ENCODE measurements at places on chromosomes 1 and 21.

GRCh38 chr1:234533975-234534876 is 55.2 kb upstream of the TARBP1 start:
- peak; percentile 99 for DNase-seq

GRCh38 chr21:45226540-45227326 is 61.0 kb downstream of the POFUT2 start:
- DNase-seq = no peak

- no peak for DNase-seq
Measured at GRCh38 chr1:5780324-5780716, 211.9 kb downstream of the NPHP4 start.

DNA sequence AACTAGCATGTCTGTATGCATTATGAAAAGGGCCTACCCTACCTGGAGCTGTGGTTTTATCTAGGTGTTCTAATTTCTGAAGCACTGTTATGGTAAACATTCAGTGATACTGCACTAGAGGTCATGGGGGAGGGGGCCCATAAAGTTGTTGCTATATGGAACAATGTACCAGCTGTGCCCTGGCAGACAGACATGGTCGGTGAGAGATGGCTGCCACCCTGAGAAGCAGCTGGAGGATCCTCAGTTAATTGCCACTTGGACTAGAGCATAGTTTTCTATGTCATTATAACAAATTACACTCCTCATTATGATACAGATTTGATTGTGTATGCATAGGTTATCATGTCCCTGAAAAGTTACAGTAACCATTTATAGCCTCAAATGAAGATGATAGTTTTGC is 45.4 kb downstream of the ILDR2 start:
- DNase-seq = no peak

DNA sequence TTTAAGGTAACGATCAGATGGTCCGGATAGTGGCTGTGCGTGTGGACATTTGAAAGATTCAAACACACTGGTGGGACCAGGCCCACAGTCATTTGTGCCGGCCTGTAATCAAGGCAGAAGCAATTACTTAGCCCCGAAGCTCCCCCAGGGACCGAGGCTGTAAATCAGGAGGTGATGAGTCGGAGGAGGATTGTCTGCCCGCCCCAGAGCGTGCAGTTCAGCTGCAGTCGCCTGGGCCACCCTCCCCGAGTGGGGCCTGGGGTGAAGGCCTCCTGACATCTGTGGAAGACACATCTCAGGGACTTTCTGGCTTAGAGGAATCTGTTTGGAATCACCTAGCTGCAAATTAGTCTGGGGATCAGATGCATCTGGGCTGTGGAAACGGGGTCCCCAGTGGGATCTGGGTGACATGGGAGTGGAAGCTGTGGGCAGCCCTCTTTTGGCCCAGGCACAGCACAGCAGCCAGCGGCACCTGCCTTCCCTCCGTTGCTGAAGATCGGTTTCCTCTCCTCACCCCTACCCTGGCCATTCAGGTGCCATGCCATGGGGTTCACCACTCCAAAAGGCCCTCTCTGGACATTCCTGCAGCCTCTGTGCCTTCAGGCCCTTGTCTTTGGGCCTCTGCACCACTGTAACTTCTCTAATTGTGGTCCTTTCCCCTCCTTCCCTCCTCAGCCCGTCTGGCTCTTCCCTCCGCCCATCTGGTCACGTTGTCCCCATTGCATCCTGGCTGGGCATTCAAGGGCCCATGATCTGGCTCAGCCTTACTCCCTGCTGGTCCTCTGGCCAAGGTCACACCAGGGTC is 25.7 kb downstream of the LHX4 start:
- no peak for DNase-seq

DNA sequence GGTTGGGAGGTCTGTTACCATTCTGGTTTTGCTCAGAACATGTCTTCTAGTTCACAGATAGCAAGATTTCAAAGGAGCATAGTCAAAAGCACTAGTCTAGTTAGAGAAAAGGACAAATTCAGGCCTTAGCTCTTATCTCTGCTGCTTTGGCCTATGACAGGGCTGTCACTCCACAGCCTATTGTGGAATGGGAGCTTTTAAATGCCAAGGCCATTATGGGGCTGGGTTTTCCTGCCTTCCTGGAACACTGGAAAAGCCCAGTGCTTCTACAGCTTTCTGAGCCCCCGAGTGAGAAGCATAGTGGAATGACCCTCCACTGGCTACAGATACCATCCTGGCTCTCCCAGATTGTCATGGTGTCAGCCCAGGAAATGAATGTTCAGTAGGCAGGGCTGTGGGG is 9.3 kb downstream of the MTFR1L start:
- DNase-seq = no peak

GRCh38 chr1:226429858-226430715 is 22.2 kb upstream of the PARP1 start:
- no peak for DNase-seq

DNA sequence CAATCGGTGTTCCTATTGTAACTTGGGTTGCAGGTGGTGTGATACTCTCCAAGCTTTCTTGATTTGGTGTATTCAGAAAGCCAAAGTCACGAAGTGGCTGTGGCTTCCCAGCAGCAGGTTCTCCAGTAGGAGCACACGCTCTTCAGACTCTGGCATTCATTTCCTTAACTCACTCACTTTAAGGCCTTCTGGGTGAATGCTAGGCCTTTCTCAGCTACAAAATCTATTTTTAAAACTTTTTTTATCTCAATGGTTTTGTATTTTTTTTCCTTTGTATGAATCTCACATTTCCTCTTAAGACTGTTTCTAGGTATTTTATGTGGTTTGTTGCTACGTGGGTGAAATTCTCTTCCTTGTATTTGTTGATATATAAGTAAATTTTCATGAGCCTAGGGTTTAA is 22.9 kb upstream of the PKN2 start:
- no peak for DNase-seq

DNA sequence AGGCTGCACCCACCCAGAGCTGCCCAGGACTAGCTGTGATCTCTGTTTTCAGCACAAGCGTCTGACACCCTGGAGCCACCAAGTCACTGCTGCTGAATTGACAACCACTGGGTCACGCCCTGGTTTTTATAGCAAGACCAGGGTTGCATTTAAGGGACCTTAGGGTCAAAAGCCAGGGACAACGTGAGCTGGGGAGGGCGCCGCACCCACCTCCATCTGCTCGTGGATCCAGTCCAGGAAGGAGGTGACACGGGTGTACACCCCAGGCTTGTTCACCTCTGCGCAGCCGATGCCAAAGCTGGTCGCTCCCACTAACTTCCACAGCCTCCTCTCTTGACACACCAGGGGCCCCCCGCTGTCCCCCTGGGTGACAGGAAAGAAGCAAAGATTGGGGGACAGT is 9.2 kb upstream of the TFF1 start:
- no peak for DNase-seq

- no peak for DNase-seq
Measured at GRCh38 chr1:232457595-232457994, 172.3 kb downstream of the SIPA1L2 start.

- DNase-seq = no peak
Measured at GRCh38 chr1:1221887-1222574, 8.1 kb upstream of the TNFRSF4 start.

- no peak for DNase-seq
Measured at GRCh38 chr1:89466307-89466930, 58.2 kb upstream of the LRRC8B start.

GRCh38 chr1:212700892-212701819 is 1.5 kb upstream of the BATF3 start:
- no peak for DNase-seq

DNA sequence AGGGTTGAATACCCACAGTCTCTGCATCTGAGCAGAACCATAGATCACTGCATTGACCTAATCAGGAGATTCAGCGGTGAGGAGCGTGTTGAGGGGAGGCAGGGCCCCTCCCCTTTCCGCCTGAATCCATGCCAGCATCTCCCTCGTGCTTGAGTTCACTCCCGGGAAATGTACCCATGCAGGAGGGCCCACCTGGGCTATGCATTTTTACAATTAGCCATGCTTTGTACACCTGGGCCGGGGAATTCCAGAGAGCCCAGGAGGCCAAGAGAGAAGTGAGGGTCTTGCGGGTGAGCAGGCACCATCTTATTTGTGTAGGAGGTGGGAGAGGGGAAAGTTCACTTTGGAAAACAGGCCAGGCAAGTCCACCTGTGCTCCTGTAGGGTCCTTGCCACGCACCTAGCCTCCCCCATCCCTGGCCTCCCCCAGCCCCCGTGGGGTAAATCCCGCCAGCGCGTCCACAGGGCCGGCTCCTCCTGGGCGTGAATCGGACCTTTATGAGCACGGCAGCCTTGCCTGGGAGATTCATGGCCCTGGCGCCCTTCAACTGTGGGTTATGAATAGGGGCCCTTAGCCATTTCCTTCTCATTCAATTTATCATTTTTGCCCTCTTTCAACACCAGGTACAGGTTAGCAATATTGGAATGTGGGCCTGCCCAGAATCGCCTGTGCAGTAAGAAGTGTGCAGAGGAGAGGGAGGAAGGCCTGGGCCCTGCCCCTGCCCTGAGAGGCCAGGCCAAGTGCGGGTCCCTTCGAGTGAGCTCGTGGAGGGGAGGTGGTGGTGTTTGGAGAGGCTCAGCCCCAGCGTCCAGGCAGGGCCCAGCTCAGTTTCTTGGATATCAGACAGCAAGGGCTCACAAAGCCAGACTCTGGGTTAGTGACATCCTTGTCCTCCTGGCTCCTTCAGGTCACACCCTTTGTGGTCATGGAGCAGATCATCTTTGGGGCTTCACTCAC is 84.4 kb upstream of the ACTRT2 start:
- no peak for DNase-seq

DNA sequence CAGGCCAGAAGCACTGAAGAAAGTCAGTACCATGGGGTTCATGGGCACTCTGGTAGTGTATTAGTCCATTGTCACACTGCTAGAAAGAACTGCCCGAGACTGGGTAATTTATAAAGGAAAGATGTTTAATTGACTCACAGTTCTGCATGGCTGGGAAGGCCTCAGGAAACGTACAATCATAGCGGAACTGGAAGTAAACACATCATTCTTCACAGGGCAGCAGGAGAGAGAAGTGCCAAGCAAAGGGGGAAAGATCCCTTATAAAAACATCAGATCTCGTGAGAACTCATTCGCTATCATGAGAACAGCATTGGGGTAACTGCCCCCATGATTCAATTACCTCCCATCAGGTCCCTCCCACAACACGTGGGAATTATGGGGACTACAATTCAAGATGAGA is 20.2 kb upstream of the ROR1 start:
- no peak for DNase-seq

DNA sequence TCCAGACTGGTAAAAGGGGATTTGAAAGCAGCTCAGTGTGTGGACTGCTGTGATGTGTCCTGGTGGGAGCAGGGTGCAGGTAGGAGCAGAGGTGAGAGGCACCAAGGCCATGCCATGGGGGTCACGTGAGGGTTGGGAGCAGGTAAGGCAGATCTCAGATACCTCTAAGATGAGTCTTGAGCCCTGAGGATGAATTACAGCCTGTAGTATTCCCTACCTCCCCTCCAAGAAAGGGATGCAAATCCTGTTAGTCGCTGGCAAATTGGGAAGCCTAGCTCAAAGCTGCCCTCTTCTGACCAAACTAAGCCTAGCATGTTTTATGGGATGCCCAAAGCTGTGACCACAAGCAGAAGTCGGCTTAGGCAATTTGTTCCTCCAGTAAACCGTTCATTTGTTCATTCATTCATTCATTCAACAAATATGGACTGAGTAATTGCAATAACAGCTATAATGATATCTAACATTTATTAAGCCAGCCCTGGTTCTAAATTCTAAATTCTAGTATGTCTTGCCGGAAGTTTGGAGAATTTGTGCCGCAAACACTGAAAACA is 3.9 kb upstream of the NUAK2 start:
- no peak for DNase-seq

- no peak for DNase-seq
Measured at GRCh38 chr1:38098101-38098847, 51.7 kb upstream of the POU3F1 start.

GRCh38 chr1:86382878-86383277 is 13.2 kb downstream of the ODF2L start:
- no peak for DNase-seq

GRCh38 chr21:20875742-20876141 is 122.5 kb upstream of the NCAM2 start:
- DNase-seq = no peak

DNA sequence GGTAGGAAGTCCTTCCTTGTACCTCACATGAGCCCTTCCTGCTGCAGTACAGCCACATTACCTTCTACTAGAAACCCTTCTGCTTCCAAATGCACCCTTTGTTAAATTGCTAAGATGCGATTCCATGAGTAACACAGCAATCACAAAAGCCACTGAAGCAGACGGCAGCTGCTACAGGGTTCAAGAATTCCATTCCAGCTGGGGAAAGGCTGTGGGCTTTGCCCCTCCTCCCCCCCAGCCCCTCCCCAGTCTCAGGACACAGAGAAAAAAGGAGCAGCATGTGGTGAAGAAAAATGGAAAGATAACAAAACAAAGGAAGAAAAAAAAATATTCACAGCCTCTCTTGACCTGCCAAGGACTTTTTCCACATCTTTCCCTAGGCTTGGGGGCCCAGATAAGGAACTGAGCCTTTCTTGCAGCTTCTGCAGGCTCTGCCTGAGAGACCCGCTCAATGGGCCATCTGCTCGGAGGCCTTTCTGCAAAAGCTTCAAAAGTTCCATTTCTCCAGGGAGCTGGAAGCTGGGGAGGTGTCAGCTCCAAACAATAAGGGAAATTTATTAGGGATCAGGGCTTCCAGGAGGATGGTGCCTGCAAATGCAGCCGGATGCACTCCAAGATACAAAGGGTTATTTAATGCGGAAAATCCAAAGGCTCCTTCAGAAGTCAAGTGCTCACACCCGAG is 72.1 kb downstream of the SYT2 start:
- DNase-seq = no peak

DNA sequence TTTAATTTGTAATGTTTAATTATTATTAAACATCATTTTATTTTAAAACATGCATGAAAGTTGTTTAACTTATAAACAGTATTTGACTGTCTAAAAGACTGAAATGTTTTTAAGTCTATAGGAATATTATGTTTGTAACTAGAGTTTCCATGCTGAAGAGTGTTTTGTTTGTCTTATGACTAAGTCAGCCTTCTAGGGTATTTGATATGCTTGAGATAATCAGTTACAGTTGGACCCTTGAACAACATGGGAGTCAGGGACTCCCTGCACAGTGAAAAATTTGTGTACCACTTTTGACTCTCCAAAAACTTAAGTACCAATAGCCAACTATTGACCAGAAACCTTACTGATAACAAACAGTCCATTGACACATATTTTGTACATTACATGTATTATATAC is 45.5 kb upstream of the KANK4 start:
- DNase-seq = no peak

GRCh38 chr1:201466492-201466891 is 2.5 kb downstream of the PHLDA3 start:
- no peak for DNase-seq

GRCh38 chr1:15836772-15837669 is 10.5 kb upstream of the SPEN start:
- no peak for DNase-seq

DNA sequence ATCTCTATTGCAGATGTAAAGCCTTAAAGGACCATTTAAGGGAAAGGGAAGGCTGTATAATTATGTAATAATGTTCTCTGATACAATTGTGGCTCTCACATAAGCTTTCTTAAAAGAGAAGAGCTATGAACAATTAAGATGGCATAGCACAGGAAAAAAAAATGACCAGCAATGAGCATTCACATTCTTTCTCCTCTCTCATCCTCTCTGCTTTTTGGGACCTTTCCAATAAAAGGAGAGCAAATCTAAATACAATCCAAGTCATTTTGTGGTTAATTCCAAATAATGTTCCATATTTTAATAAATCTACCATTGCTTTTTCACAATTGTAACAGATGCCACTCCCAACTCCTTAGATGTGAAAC is 23.5 kb downstream of the SMYD3 start:
- no peak for DNase-seq
